H9 (cell line): ENCODE measurements at places on chromosomes 4 and X. TPM values are rescaled to one million over a fixed set of nuclear protein-coding genes. Genes with fewer than 3 reads are reported as not detected.

UGT2B11 gene
- total RNA-seq, result not detected in 2 replicates

OFD1 gene
- 36.0 and 36.6 TPM in 2 replicates for total RNA-seq

S100G gene
- not detected in 2 replicates for total RNA-seq

PRDM5 gene
- 21.7 and 23.2 TPM in 2 replicates for total RNA-seq

NAA11 gene
- total RNA-seq, result not detected in 2 replicates
